ENCODE measurements at places on chromosomes 3 and 15.

- no peak for DNase-seq
Observed at GRCh38 chr3:146540978-146541377, 3.4 kb downstream of the PLSCR1 start.

DNA sequence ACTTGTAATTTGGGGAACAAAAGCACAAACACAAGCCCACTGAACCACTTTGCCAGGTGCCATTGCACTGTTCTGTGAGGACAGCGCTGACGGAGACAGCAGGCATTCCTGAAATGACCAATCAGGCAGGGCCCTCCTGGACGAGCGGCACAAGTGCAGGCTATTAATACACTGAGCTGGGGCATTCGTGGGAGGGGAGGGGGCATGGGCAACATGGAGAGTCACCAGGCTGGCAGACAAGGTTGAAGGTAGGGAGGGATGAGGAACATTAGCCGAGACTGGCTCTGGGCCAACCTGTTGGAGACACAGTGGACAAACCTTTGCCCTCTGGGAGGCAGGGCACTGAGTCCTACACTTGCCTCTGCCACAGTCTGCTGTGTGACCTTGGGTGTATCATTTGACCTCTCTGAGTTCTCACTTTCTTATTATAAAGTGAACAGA is 45.6 kb downstream of the NOX5 start:
- no peak for DNase-seq

GRCh38 chr15:67743558-67743957 is 81.8 kb upstream of the SKOR1 start:
- no peak for DNase-seq

- no peak for DNase-seq
Observed at GRCh38 chr3:16884748-16885592, at the start of gene PLCL2. Gene PLCL2 (plus strand): TSS chr3:16884955. CDS start chr3:16885040, 85 bp downstream.

DNA sequence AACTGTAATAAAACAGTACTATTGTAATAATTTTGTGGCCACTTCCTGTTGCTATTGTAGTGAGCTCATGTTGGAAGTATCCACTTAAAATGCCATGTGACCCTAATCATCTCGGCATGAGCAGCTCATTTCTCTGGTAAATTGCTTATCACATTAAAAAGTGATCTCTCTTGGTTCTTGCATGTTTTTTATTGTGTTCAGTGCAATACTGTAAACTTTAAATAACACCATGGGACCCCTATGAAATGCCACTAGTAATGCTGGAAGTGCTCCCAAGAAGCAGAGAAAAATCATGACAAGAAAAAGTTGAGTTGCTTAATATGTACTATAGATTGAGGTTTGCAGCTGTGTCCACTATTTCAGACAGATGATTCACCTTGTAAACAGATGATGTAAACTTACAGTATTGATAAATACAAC is 45.6 kb downstream of the NMD3 start:
- peak; percentile 62 for DNase-seq

Data from NCI-H226 (cell line).